ENCODE measurements at places on chromosomes 16 and 17.

GRCh38 chr16:15515992-15516391 is 81.6 kb downstream of the BMERB1 start:
- DNase-seq, result no peak

- no peak for DNase-seq
These were observed 38.1 kb upstream of the KPNB1 start for GRCh38 chr17:47611372-47612350.

DNA sequence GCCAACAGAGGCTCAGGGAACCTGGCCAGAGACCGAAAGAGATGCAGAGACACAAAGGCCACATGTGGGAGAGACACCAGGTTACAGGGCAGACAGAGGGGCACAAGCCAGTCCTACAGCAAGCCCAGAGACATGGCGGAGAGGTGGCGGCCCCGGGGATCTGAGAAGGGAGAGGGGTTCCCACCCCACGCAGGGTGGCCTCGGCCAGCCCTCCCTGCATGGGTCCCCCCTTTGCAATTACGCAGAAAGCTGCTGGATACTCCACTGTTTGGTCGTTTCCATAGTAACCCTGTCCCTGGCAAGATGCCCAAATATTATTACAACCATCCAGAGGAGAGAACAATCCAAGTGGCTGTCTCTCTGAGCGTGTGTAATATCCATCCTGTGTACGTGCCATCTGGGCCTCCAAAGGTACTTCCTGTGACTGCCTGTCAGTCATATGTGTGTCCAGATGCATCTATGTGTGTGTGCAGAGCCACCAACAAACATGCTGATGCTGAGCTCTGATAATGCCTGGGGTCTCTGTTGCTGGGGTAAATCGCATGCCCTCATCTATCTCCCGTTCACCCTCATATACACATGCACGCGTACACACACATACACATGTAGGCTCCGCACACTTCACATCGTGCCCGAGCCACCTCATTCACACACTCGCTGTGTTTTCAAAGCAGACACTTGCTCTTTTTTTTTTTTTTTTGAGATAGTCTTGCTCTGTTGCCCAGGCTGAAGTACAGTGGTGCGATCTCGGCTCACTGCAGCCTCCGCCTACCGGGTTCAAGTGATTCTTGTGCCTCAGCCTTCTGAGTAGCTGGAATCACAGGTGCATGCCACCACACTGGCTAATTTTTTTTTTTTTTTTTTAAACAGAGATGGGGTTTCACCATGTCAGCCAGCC is 5.5 kb downstream of the PCGF2 start:
- no peak for DNase-seq

DNA sequence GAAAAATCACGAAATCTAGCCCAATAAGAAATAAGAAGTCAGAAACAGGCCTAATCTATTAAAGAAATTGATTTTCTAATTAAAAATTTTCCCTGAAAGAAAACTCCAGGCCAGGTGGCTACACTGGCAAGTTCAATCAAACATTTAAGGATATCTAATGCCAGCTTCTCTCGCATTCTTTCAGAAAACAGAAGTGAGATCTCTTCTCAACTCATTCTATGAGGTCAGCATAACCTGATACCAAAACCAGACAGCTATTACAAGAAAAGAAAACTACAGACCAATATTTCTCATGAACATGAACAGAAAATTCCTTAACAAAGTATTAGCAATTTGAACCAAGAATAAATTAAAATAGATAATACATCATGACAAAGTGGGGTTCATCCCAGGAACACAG is 52.4 kb downstream of the AXIN2 start:
- no peak for DNase-seq

- DNase-seq, result no peak
These were observed 118.5 kb downstream of the USP22 start for GRCh38 chr17:20924306-20924705.
